ENCODE measurements at places on chromosomes 5 and 9.

DNA sequence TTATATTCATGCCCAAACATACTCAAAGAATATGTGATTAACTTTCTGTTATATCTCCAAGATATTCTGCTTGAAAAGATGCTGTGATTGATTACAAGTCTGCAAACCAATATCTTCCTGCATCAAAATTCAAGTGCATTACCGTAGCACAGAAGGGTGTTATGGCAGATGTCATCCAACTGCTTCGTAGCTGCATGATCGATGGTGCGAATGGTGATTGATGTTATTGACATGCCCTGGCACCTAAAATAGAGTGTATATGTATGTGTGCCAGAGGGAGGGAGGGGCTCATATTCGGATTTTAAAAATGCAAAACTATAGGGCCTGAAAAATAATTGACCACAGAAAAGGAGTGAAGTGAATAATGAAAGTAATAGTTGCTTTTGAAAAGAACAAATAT is 882.1 kb upstream of the NUDT12 start:
- no peak for DNase-seq

DNA sequence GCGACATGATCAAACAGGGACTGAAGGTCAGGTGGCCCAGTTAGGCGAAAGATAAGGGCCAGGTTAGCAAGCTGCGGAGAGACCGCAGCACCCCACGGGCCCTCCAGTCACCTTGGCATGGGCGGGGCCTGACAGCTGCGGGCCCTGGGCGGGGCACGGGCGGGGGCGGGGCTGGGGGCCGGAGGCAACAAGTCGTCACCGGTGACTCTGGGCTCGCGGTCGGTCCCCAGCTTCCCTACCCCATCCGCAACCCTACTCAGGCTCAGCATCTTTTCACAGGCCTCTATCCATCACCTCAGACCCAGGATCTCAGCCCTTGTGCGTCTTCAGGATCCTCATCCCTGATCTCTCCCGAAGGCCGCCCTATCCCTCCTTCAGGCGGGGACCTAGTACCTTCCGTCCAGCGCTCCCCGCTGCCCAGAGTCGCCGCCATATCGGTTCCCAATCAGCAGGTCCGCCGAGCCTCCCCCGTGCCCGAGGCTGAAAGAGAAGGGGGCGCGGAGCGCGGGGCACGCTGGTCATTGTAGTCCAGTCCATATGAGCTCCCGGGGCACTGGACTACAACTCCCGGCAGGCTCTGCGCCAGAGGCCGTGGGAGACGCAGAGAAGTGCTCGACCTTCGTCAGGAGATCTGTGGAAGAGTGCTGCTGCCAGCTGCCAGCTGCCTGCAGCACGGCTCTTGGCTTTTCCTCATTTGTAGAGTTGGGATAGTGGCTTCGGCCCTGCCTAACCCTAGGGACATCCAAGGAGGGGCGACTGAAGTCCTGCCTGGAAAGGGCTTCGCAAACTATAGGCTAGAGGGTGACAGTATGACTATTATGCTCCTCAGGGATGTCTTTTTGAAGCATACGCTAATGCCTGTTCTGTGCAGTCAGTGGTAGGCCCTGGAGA is at the start of gene DNAJC18:
Gene DNAJC18, minus strand, starts transcription at position 513 of the 891 bp plus-strand sequence. Its CDS starts 80 bp downstream, at position 433.
- peak; percentile 93 for DNase-seq

GRCh38 chr9:38622288-38622674 is 1.9 kb upstream of the ANKRD18A start:
- DNase-seq, result no peak

- no peak for DNase-seq
Observed at GRCh38 chr5:80187421-80188090, 68.3 kb downstream of the SERINC5 start.

DNA sequence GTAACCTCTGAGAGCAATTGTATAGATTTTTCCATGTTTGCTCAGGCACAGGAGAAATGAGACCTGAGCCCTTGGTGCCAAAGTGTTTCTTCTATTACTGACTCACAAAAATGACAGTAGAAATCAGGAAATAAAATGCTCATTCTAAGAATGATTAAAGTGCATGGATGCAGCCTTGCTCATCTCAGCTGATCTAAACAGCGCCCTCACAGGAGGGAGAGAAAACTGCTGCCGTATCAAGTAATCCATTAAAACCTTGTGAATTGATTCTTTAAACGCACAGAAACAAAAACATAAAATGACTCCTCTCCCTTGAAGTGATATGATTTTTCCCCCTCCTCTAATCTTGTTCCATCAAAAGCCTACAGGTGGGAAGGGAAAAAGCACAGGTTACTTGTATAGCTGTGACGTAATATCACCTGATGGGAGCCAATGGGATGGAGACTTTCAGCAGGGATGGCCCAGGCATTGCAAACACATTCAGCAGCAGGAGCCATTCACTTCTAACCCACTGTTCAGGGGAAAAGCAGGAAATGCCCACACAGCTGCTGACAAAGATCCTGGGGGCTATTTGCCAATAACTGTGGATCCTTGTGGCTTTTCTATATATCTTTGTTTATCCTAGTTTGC is 76.7 kb downstream of the PLCXD3 start:
- DNase-seq, result no peak

DNA sequence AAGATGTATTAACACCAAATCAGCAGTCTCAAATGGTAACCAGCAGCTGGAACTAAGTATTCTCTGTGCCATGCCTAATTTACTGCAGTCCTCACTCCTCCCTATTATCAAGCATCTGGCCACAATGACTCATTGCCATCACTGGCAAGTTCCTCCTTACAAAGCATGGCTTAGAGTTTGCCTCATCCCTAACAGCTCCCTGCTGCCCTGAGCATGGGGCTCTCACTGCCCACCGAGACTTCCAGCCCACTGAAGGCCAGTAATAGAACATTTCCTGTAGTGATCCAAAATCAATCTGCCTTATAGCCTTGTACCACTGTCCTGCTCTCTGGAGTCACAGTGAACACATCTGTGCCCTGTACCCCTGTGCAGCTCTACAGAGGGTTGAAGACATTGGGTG is 211.9 kb upstream of the TRIM32 start:
- DNase-seq, result no peak

- DNase-seq, result no peak
Observed at GRCh38 chr9:79896390-79896980, 324.7 kb downstream of the TLE4 start.

- DNase-seq, result no peak
Observed at GRCh38 chr5:110903966-110904365, 165.2 kb downstream of the SLC25A46 start.

DNA sequence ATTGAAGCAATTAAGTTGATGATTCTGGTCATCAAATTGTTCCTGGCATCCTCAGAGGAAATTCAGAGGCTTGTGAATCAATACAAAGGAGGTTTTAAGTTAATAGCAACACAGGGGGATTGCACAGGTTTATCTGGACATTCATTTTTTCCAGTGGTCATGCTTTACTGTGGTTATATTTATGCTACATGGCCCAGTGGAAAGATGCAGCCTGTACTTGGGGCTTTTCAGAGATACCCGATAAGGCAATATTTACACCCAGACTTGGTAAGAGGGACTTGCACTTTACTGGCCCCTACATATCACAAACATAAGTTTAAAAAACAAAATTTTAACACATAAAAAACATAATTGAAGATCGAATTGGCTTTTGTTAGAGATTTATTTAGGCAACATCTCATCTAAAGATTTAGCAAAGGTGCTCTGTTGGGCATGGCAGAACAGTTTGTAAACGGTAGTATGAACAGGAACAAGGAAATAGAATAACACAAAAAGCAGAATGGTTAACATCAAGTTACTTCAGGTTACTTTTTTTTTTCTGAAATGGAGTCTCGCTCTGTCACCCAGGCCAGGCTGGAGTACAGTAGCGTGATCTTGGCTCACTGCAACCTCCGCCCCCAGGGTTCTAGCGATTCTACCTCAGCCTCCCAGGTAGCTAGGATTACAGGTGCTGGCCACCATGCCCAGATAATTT is 49.7 kb upstream of the GLDC start:
- DNase-seq, result no peak

- no peak for DNase-seq
Observed at GRCh38 chr9:16134351-16134750, 581.5 kb downstream of the CCDC171 start.

DNA sequence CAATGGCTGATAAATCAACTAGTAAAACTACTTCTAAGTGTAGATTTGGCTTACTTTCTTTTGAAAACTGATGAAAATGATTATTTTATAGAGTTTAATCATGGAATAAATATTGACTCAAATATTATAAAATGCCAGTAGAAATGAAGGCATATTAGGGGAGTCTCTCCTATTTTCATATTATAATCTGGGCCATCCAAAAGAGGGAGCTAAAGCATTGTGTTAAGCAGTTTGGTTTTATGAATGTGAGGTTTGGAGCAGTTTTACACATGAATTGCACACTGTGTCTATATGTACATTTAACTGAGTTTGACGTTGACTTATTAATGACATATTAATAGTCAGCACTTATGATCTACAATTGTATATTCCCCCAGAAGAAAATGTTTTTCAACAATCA is 17.4 kb downstream of the CDH9 start:
- DNase-seq, result no peak

GRCh38 chr5:12246036-12246435 is 341.8 kb upstream of the CTNND2 start:
- no peak for DNase-seq

DNA sequence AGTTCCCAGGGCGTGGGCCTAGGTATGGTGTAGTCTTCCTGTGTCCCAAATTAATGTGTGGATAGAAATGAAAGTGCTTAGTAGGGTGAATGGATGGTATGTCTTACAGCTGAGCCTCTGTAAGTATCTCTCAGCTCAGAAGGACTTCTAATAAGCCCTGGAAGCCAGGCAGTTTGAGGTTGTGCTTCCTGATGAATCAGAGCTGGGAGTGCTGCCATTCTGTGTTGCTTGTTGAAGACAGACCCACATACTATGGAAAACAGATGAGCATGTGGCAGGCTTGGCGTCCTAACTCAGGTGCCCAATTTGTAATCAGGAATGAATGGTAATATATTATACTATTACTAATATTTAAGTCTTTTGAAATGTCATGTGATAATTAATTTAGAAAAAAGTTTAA is 69.8 kb downstream of the CMYA5 start:
- no peak for DNase-seq

- DNase-seq, result no peak
Observed at GRCh38 chr5:163094492-163095180, 342.8 kb upstream of the CCNG1 start.

- no peak for DNase-seq
Observed at GRCh38 chr9:94127806-94128205, 43.5 kb downstream of the PTPDC1 start.

GRCh38 chr9:97924386-97924785 is 2.1 kb upstream of the TRMO start:
- no peak for DNase-seq

GRCh38 chr5:136308212-136308795 is 57.0 kb downstream of the TRPC7 start:
- no peak for DNase-seq
